ENCODE measurements at places on chromosomes 11 and 22.

- no peak for DNase-seq
Observed at GRCh38 chr22:37186997-37187522, 987 bp downstream of the C1QTNF6 start.

DNA sequence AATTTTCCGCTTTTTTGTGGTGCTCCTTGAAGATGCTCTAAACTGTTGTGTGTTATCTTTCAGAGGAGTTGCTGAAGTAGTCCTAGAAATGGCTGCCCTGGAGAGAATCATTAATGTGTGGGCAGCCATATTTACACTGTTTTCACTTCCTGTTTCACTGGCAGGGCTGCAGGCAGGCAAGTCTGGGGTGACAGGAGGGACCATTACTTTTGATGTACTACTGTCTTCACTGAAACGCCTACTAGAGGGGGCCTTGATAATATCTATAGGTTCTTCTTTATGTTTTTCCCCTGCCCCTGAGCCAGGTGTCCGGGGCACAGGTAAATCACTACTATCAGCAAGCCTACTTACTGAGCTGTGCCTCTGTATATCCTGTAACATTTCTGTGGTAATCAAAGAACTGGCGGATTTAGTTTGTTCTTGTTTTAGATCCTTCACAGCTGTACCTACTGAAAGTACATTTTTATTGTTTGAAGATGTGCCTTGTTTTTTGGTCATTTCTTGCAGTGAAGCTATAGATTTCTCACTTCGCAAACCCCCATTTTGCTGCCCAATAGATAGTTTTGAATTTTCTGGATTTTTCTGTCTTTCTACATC is 39.7 kb downstream of the ACAT1 start:
- no peak for DNase-seq

- DNase-seq = no peak
Observed at GRCh38 chr11:94549146-94549545, 5.4 kb downstream of the FUT4 start.

DNA sequence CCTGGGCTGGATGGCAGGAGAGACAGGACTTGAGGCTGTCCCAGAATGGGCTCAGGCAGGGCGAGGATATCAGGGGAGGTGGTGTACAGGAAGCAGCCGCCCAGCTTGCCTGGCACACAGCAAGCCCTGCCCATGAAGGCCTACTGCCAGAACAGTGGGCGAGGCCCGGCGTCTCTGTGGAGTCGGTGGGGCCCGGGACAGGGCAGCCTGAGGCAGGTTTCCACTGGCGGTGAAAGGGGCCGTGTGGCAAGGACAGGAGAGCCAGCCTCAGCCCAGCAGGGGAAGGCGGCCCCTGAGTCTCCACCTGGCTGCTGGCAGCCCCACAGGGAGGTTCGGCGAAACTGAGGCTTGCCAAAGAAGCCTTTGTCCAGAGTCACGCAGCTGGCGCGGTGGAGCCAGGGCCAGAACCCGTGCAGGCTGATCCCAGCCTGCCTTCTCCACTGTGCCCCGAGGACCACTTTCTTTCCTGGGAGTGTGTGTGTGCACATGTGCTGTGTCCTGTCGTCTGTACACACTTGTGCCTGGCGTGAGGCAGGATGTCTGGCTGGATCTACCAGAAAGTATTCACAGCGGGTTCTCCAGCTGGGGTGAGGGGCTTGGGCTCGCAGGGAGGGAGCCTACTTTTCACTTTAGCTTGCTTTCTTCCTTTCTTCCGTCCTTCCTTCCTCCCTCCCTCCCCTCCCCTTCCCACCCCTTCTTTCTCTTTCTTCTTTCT is 1.2 kb downstream of the TSPO start:
- no peak for DNase-seq

DNA sequence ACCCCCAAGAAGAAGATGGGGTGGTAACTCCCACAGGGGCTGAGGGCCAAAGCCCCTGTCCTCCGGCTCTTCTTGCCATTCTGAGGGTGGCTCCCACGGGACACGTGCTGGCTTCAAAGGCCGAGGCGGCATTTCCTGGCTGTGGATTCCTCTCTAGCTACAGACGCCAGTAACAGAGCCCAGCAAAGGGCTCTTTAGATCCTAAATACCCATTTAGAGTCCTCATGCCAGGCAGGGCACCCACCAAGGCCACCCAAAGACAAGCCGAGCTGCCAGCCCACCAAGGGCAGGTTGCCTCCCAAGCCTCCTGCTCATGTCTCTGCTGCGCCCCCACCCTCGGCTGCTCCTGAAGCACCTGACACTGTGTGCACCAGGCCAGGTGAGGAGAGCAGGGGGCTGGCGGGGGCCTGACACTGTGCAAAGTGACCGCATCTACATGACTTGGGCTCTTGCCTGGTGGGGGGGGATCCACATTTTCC is 5.7 kb downstream of the LRFN4 start:
- DNase-seq = no peak

DNA sequence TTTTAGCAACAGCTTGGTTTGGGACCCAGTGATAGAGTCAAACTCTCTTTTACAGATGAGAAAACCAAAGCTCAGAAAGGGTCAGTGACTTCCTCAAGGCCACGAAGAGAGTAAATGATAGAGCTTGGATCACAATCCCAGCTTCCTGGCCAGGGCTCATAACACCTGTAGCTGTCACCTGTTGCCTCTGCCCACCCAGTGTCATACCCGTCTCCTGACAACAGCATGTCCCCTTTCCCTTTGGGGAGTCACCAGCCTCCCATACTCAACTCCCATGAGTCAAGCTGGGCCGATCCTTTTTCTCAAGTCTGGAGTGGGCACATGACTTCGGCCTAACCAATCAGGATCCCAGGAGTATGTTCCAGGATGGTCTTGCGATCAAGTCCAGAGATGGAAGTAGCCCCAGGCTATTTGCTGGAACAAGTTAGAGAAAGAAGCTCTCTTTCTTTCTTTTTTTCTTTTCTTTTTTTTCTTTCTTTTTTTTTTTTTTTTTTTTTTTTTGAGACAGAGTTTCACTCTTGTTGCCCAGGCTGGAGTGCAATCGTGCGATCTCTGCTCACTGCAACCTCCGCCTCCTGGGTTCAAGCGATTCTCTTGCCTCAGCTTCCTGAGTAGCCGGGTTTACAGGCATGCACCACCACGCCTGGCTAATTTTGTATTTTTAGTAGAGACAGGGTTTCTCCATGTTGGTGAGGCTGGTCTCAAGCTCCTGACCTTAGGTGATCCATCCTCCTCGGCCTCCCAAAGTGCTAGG is 27.8 kb upstream of the MYH9 start:
- DNase-seq = no peak

DNA sequence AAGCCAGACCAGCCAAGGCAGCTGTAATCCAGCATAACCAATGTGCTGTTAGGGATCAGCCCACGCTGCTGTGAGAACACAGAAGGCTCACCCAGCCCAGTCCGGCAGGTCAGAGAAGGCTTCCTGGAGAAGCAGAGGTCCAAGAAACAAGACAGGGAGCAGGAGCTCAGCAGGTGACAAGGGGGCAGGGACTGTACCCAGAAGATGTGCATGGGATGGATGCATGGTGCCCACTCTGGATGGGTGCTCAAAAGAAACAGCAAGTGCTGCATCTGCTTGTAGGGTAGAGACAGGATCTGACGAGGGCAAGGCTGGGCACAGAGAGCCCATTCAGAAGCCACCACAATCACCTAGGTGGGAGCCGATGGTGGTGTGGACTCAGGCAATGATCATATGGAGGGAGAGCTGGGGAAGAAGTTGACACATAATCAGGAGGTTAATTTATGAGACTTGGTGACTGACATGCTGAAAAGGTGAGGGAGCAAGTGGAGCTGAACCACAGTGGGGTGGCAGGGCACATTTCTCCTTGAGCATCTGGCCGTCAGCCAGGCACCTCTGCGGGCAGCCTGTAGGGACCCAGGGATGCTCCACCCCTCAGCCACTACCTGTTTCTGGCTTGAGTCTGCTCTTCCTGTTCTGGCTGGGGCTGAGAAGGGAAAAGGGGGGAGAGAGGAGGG is 102.3 kb upstream of the DRD2 start:
- no peak for DNase-seq

All from astrocyte of the cerebellum (primary cell).